Uterus (tissue), 4 donors: ENCODE measurements at places on chromosomes 2 and 18. TPM values are rescaled to one million over a fixed set of nuclear protein-coding genes. Genes with fewer than 3 reads are reported as not detected.

GNAL gene
- 20.2 TPM for total RNA-seq

NGEF gene
- total RNA-seq: 0.29 TPM

- H3K36me3 ChIP-seq: no peaks in the 10 kb centered on the region
- no peaks in the 10 kb centered on the region for H3K4me1 ChIP-seq
- H3K4me3 ChIP-seq: no peak overlapping the region
- H3K27me3 ChIP-seq: no peaks in the 10 kb centered on the region
- H3K27ac ChIP-seq: no peak overlapping the region
- no peak for DNase-seq
Measured at GRCh38 chr2:152363936-152364335, 29.0 kb downstream of the FMNL2 start.

CFAP65 gene
- total RNA-seq: 1.2 TPM

- no peak for DNase-seq
- no peaks in the 10 kb centered on the region for H3K27me3 ChIP-seq
- no peak overlapping the region for H3K4me3 ChIP-seq
- H3K4me1 ChIP-seq: no peaks in the 10 kb centered on the region
- H3K27ac ChIP-seq: no peak overlapping the region
Measured at GRCh38 chr2:15798701-15799431, 141.5 kb upstream of the MYCN start.

PAX8 gene
- total RNA-seq: 5.6 TPM

DNA sequence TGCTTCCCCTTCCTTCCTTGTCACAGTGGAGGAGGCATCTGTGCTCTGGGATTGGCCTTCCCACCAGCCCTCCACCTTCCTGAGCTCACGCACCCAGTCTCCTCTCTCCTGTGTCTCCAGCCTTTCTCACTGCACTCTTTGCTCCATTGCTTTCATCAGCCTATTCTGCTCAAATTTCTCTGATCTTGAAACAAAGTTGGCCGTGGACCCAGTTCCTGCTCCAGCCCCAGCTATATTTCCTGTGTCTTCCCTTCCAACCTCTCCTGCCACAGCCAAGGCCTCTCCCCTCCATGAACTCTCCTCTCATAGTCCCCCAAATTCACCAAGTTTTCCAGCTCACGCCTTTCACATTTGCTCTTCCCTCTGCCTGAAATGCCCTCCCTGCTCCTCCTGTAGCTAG is 226.6 kb upstream of the AGAP1 start:
- DNase-seq: no peak
- no peak overlapping the region for H3K4me3 ChIP-seq
- no peaks in the 10 kb centered on the region for H3K36me3 ChIP-seq

DNA sequence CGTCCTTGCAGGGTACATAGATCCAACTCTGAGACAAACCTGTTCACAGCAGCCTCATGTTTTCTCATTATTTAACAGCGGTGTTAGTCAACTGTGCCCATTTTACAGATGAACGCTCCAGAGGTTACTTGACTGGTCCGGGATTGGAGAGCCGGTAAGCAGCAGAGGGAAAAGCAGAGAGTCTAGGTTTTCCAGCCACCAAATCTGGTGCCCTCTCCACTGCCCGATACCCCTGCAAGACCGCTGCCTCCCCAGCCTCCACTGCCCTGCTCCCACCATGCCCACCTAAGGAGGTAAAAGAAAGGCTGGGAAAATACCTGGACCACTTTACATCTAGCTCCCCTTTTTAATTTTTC is 51.5 kb downstream of the EIPR1 start:
- H3K27ac ChIP-seq: no peak overlapping the region
- no peaks in the 10 kb centered on the region for H3K27me3 ChIP-seq
- H3K36me3 ChIP-seq: no peaks in the 10 kb centered on the region
- no peak for DNase-seq
- no peak overlapping the region for H3K4me3 ChIP-seq
- H3K4me1 ChIP-seq: no peaks in the 10 kb centered on the region

RSAD2 gene
- total RNA-seq: 14.7 TPM

GRCh38 chr2:4368907-4369306 is 665.5 kb downstream of the DCDC2C start:
- no peaks in the 10 kb centered on the region for H3K36me3 ChIP-seq
- no peak overlapping the region for H3K4me3 ChIP-seq
- H3K4me1 ChIP-seq: no peaks in the 10 kb centered on the region

CDCA7 gene
- total RNA-seq: 0.51 TPM

DNA sequence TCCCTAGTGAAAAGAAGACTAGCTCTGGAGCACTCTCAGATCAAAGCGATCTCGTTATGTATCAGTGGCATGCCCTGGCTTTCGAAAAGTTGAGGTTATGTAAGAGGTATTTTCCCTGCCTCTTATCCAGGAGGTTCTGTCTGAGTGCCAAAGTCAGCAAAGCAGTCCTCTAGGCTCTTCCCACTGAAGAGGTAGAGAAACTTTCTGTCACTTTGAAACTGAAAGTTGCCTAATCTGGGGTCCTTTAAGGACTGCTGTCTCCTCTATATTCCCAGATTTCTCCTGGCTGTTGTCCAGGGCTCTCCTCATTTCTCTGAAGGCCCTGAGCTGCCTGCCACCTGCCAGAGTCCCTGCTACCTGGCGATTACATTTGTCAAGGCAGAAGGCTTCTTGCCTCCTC is 96.3 kb downstream of the B3GNT2 start:
- no peaks in the 10 kb centered on the region for H3K27me3 ChIP-seq
- H3K36me3 ChIP-seq: no peaks in the 10 kb centered on the region
- no peak overlapping the region for H3K4me3 ChIP-seq
- peak overlapping the region; percentile 73 for H3K27ac ChIP-seq
- DNase-seq: peak; percentile 35

DNA sequence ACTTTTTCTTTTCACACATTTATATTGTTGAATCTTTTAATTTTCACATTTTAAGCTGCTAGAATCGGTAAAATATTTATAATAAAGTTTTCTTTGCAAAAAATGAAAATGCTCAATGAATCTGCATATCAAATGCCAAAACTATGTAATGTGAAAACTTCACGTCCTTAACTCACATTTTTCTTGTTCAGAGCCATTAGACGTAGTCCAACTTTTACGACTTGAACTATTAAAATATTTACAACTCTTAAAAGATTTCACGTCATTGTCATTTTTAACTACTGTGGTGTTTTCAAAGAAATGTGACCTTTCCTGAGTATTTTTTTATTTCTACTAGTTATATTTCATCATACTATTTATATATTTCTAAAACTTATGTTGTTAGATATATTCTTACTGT is 54.9 kb downstream of the MRPS9 start:
- no peak overlapping the region for H3K4me3 ChIP-seq
- no peak for DNase-seq
- H3K27ac ChIP-seq: no peak overlapping the region
- no peaks in the 10 kb centered on the region for H3K4me1 ChIP-seq
- no peaks in the 10 kb centered on the region for H3K27me3 ChIP-seq
- H3K36me3 ChIP-seq: no peaks in the 10 kb centered on the region

MAPK4 gene
- 0.26 TPM for total RNA-seq

GALNT5 gene
- total RNA-seq: 0.26 TPM

DNA sequence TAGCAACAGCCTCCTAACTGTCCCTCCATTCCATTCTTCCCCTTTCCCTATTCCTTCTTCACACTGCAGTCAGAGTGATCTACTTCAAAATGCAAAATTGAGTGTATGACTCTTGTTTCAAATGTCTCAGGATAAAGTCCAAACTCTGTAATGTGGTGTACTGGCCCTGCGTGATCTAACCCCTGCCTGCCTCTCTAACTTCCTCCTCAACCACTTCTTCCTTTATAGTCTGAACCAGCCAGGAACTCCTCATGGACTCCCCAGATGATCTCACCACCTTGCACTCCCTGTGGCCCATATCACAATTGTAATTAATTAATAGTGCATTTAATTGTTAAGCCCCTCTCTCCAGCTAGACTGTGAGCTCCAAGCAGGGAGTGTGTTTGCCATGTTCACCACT is 3.1 kb upstream of the B3GNT2 start:
- H3K27ac ChIP-seq: no peak overlapping the region
- no peak for DNase-seq
- no peak overlapping the region for H3K4me3 ChIP-seq
- H3K36me3 ChIP-seq: no peaks in the 10 kb centered on the region

- H3K4me1 ChIP-seq: no peaks in the 10 kb centered on the region
- H3K36me3 ChIP-seq: no peaks in the 10 kb centered on the region
- no peak overlapping the region for H3K27ac ChIP-seq
- DNase-seq: no peak
- H3K27me3 ChIP-seq: no peaks in the 10 kb centered on the region
- H3K4me3 ChIP-seq: no peak overlapping the region
Measured at GRCh38 chr2:240902615-240903041, 3.5 kb upstream of the CROCC2 start.

DNA sequence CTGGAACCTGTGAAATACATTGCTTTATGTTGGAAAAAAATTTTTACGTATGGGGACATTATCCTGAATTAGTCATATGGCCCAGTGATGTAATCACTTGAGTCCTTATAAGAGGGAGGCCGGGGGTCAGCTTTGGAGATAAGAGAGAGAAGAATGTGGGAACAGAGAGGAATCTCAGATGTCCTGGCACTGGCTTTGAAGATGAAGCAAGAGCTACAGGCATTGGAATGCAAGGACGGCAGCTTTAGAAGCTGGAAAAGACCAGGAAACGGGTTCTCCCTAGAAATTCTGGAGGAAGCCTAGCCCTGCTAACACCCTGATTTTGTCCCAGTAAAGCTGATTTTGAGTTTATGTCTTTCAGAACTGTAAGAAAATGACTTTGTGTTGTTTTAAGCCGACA is 1129.9 kb upstream of the GYPC start:
- H3K4me1 ChIP-seq: no peaks in the 10 kb centered on the region
- no peak for DNase-seq
- H3K36me3 ChIP-seq: no peaks in the 10 kb centered on the region
- H3K27ac ChIP-seq: no peak overlapping the region

GRCh38 chr18:4068552-4069158 is 386.5 kb downstream of the DLGAP1 start:
- DNase-seq: no peak
- H3K4me3 ChIP-seq: no peak overlapping the region
- no peak overlapping the region for H3K27ac ChIP-seq
- H3K36me3 ChIP-seq: no peaks in the 10 kb centered on the region
